Left cardiac atrium (tissue), 4 donors: ENCODE measurements at places on chromosomes 3 and 15. TPM values are rescaled to one million over a fixed set of nuclear protein-coding genes. Genes with fewer than 3 reads are reported as not detected.

DNA sequence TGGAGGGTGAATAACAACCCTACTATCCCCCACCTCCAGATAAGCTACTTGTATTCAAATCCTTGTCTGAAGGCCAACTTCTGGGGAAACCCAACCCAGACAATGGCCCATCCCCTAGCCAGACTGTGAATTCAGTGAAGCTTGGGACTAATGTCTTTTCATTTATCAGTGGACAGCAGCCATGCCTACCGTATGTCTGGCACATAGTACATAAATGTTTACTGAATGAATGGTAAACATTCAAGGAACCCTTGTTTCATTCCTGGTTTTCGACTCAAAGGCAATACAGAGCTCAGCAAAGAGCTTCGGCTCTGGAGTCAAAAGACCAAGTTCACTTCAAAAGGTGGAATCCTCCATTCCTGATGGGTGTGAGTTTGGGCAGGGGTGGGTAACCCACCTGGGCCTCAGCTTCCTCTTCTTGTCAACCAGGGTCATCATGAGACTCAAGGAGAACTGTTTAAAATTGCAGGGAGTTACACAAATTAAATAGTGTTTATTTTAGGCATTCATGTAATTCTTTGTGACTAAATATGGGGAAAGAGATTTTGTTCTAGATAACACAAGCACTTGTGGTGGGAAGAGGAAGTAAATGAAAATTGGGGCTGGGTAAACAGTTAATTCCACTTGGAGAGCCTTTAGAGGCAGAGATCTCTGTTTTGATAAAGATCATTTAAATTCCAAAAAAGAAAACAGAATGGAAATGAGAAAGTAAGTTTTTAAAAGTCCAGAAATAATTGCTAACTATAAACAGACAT lies 303.7 kb upstream of the WNT5A start:
- DNase-seq, result no peak

C3orf49 gene
- total RNA-seq, result not detected

CHRM5 gene
- total RNA-seq, result not detected

GRCh38 chr3:116873142-116873541 lies 163.6 kb downstream of the TUSC7 start:
- no peak for DNase-seq

- peak; percentile 5 for DNase-seq
Measured at GRCh38 chr3:127450331-127450730, 140.2 kb downstream of the TPRA1 start.

- DNase-seq, result no peak
Measured at GRCh38 chr3:35241236-35241635, 398.1 kb upstream of the ARPP21 start.

DNA sequence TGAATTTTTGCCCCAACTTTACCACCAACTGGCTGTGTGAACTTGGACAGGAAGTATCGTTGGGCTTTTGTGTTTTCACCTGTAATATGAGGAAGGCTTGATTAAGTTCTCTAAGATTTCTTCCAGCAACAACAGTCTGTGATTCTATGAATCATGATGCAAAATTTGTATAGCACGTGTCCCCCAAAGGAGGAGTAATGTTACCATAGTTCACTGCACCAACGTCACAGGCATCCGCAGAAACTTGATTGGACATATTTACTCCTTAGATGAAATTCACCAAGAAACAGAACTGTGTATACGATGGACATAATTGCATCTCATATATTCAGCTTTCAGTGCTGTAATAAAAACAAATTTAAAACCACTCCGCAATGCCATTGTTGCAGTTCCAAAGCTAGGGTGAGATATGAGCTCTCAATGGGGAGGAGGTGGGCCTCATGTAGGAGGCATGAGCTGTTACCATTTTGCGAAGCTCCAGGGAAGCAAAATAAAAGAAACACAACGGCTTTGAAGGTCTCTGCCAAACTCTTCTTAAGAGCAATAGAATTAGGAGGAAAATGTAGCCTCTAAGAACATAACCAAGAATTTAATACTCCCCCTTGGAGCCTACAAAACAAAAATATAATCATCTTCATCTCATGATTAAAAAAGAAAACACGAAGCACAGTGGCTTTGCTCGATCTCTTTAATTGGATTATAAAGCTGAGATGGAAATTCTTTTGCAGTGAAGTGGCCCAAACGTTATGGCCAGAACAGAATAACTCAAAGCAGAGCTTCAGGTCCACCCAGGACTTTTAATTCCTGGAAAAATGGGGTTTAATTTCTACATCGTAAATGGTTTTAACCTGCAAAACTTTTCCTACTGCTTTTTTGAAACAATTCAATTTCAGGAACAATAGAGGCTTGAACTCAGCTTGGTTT lies 80.7 kb downstream of the CHST2 start:
- no peak for DNase-seq

DNA sequence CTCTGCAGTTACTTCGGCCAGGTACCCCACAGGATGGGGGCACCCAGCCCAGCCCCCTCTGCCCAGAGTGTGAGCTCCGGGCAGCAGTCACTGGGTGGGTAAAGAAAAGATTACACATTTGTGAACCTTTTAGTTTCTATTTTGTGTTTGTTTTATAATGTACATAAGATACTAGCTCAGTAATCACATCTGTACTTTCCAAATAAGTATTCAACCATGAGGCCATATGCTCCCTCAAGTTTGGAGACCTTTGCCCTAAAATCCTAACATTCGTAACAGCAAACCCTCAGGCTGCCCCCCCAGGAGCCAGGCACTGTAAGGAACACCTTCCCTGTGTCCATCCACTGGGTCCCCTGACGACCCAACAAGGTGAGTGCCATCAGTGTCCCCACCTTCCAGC lies 68.3 kb upstream of the SLC6A6 start:
- no peak for DNase-seq

- no peak for DNase-seq
Measured at GRCh38 chr3:147797095-147797494, 387.9 kb downstream of the ZIC1 start.

CLDN11 gene
- 12.9 TPM for total RNA-seq

CCDC50 gene
- total RNA-seq, result 53.1 TPM
